ENCODE measurements at places on chromosomes 6 and 20. TPM values are rescaled to one million over a fixed set of nuclear protein-coding genes. Genes with fewer than 3 reads are reported as not detected.
A peak's percentile ranks its signal among the peaks of the same experiment; 100 is the strongest.

GRCh38 chr6:56541741-56542360, 100.8 kb downstream of the DST start:
- H3K27ac ChIP-seq, result peak overlapping the region; percentile 92
- no peaks in the 10 kb centered on the region for H3K27me3 ChIP-seq
- H3K36me3 ChIP-seq, result no peaks in the 10 kb centered on the region
- H3K4me3 ChIP-seq, result peak overlapping the region; percentile 56

- H3K27me3 ChIP-seq, result no peaks in the 10 kb centered on the region
- no peak overlapping the region for H3K4me3 ChIP-seq
- H3K4me1 ChIP-seq, result no peaks in the 10 kb centered on the region
- no peak overlapping the region for H3K27ac ChIP-seq
Measured at GRCh38 chr6:83827050-83827449, 26.1 kb upstream of the RIPPLY2 start.

- H3K27ac ChIP-seq, result no peak overlapping the region
- H3K36me3 ChIP-seq, result no peaks in the 10 kb centered on the region
- H3K4me1 ChIP-seq, result no peaks in the 10 kb centered on the region
- H3K27me3 ChIP-seq, result peaks cover 12% of the 10 kb centered on the region
- H3K4me3 ChIP-seq, result peak overlapping the region; percentile 16
- DNase-seq, result no peak
Measured at GRCh38 chr6:37648465-37649330, 49.0 kb downstream of the MDGA1 start.

Gene HLA-DRB5
- 2.1 TPM for total RNA-seq

Gene FHL5
- total RNA-seq, result 10.5 TPM

DNA sequence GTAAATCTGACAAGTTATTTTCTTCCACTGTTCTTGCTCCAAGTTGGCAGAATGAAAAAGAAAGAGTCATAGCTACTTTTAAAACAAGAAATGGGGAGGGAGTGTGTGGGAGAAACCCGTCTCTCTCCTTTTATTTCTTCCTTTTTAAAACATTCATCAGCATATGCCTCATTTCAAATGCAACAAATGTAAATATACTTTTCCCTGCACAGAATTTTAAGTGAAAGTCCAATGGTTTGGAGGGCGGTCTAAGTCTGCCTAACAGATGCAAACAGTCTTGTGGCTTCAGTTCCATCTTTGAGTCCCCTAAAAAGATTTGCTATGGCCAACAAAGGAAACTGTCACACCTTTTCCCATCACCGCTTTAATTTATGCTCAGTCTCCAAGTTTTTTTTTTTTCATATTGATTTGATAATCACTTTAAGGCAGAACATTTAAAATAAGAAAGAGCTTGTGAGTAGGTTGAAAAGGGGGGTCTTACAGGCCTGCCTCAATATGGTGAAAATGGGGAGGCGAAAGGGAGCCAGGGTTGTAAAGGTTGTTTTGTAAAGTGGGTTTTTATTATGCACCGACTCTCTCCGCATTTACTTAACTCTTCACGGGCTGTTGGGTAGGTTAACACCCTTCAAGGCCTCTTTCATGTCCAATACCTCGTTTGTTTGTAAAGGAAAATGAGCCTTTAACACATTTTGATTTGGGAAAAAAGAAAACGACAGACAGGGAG, 4.6 kb downstream of the TFAP2D start:
- no peaks in the 10 kb centered on the region for H3K4me1 ChIP-seq
- DNase-seq, result no peak
- peaks cover 7% of the 10 kb centered on the region for H3K27me3 ChIP-seq
- no peaks in the 10 kb centered on the region for H3K36me3 ChIP-seq
- no peak overlapping the region for H3K4me3 ChIP-seq

GRCh38 chr6:125991653-125992052, 5.3 kb downstream of the TRMT11 start:
- H3K27me3 ChIP-seq, result no peaks in the 10 kb centered on the region
- H3K27ac ChIP-seq, result no peak overlapping the region
- H3K4me1 ChIP-seq, result peaks cover 35% of the 10 kb centered on the region
- no peaks in the 10 kb centered on the region for H3K36me3 ChIP-seq
- DNase-seq, result no peak

DNA sequence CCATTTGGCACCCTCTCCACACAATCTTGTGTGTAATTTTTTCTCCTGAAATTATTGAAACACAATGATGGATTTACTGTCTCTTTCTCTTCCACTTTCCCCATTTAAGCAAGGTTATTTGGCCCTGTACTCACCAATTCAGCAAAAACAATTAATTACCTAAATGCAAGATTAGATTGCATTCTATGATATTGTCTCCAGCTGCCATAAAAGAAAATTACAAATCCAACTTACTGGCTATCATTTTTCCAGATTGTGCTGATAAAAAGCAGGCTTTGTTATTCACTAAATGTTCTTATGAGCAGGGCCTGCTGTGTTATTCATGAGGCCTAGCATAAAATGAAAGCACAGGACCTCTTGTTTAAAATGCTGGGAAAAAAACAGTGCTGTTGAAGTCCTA, 95.8 kb upstream of the IRAK1BP1 start:
- H3K36me3 ChIP-seq, result no peaks in the 10 kb centered on the region
- no peak for DNase-seq
- no peak overlapping the region for H3K4me3 ChIP-seq

- no peak overlapping the region for H3K27ac ChIP-seq
- H3K36me3 ChIP-seq, result no peaks in the 10 kb centered on the region
- H3K4me1 ChIP-seq, result no peaks in the 10 kb centered on the region
- no peak for DNase-seq
Measured at GRCh38 chr6:68777956-68778355, 142.9 kb downstream of the ADGRB3 start.

GRCh38 chr20:58213121-58213520, 15.3 kb downstream of the ANKRD60 start:
- peaks cover 8% of the 10 kb centered on the region for H3K27me3 ChIP-seq
- H3K27ac ChIP-seq, result no peak overlapping the region
- no peaks in the 10 kb centered on the region for H3K36me3 ChIP-seq
- no peak for DNase-seq
- H3K4me1 ChIP-seq, result peaks cover 3% of the 10 kb centered on the region

Gene LINC00237
- not detected for total RNA-seq

- H3K27me3 ChIP-seq, result no peaks in the 10 kb centered on the region
- no peak for DNase-seq
- H3K36me3 ChIP-seq, result no peaks in the 10 kb centered on the region
- H3K27ac ChIP-seq, result no peak overlapping the region
Measured at GRCh38 chr6:12280458-12280857, 9.7 kb upstream of the EDN1 start.

Gene CLVS2
- 2.8 TPM for total RNA-seq

DNA sequence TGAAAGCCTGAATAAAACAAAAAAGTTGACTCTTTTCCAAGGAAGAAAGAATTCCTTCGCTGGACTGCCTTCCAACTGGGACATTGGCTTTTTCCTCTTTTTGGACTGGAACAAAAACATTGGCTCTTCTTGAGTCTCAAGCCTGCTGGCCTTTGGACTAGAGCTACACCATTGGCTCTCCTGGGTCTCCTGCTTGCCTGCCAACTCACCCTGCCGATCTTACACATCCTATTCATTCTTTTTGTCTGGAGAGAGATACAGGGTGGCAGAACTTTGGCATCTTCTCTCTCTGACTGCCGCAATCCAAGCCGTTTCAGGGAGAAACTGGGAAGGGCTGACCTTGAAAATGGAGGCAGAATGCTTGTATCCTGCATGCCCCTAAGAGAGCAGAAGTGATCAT, 20.2 kb downstream of the DDO start:
- no peak overlapping the region for H3K4me3 ChIP-seq
- peaks cover 13% of the 10 kb centered on the region for H3K4me1 ChIP-seq
- no peaks in the 10 kb centered on the region for H3K27me3 ChIP-seq
- no peaks in the 10 kb centered on the region for H3K36me3 ChIP-seq
- H3K27ac ChIP-seq, result no peak overlapping the region

Gene SCRT2
- total RNA-seq, result not detected

Gene PRKN
- total RNA-seq, result 10.7 TPM

Gene SPO11
- total RNA-seq, result not detected

- no peak overlapping the region for H3K4me3 ChIP-seq
- no peak overlapping the region for H3K27ac ChIP-seq
- H3K4me1 ChIP-seq, result no peaks in the 10 kb centered on the region
- DNase-seq, result no peak
- H3K27me3 ChIP-seq, result no peaks in the 10 kb centered on the region
- no peaks in the 10 kb centered on the region for H3K36me3 ChIP-seq
Measured at GRCh38 chr20:43985121-43985520, 70.5 kb downstream of the TOX2 start.

Gene CDSN
- not detected for total RNA-seq

DNA sequence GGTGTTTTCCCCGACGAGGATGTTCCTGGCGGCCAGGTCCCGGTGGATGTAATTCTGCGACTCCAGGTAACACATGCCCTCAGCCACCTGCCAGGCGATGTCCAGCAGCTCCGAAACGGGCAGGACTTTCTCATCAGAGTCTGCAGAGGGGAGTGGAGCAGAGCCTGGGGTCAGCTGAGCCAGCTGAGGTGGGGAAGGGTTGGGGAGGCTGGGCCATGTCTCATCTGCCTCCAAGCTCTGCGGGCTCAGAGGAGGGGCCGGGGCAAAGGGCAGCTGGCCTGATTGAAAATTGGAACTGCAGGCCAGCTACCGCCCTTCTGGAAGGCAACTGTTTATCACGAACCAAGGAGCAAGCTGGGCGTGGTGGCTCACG, 6.4 kb downstream of the PTK6 start:
- no peak overlapping the region for H3K4me3 ChIP-seq
- H3K36me3 ChIP-seq, result no peaks in the 10 kb centered on the region
- no peak overlapping the region for H3K27ac ChIP-seq

- H3K4me3 ChIP-seq, result no peak overlapping the region
- H3K27ac ChIP-seq, result no peak overlapping the region
- H3K27me3 ChIP-seq, result no peaks in the 10 kb centered on the region
- no peaks in the 10 kb centered on the region for H3K36me3 ChIP-seq
- H3K4me1 ChIP-seq, result no peaks in the 10 kb centered on the region
Measured at GRCh38 chr6:69812746-69813427, 16.1 kb upstream of the LMBRD1 start.

DNA sequence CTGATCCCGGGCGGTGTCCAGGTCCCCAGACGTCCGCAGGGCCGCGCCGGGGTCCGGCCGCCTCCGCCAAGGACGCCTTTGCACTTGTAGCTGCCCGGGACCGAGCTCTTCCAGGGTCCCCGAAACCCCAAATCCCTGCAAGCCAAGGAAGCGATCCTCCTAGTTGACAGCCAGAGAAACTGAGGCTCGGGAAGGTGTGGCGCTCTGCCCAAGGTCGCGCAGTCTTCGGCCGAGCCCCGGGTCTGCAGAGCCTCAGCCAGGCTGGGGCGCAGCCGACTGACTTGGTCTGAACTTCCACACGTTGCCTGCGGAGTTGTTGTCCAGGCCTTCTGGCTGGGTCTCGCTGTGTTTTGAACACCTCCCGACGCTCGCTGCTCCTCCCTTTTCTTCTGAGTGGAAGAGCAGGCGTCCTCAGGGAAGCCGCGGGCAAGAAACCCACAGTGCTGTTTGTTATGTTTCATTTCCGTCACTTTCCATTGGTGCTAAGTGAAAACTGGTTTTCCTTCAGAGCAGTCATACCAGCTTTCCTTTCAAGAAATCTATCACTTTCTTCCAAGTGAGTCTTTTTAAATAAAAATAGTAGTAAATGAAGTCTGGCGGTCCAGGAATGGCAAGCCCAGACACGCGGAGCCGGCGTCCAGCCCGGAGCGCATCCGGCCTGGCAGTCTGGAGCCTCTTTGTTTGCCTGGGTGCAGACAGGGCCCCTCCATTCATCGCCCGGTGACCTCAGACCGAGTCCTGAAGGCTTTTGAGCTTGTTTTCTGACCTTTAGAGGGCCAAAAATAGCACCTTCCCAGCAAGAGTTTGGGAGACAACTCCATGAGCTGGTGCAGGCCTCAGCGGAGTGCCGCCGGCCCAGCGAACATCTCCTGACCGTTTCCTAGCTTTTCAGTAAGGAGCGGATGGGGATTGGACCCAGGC, 698 bp downstream of the FAM210B start:
- H3K4me3 ChIP-seq, result peak overlapping the region; percentile 98
- H3K4me1 ChIP-seq, result peaks cover 24% of the 10 kb centered on the region
- DNase-seq, result peak; percentile 78
- H3K27me3 ChIP-seq, result no peaks in the 10 kb centered on the region
- H3K27ac ChIP-seq, result peak overlapping the region; percentile 89
- no peaks in the 10 kb centered on the region for H3K36me3 ChIP-seq

DNA sequence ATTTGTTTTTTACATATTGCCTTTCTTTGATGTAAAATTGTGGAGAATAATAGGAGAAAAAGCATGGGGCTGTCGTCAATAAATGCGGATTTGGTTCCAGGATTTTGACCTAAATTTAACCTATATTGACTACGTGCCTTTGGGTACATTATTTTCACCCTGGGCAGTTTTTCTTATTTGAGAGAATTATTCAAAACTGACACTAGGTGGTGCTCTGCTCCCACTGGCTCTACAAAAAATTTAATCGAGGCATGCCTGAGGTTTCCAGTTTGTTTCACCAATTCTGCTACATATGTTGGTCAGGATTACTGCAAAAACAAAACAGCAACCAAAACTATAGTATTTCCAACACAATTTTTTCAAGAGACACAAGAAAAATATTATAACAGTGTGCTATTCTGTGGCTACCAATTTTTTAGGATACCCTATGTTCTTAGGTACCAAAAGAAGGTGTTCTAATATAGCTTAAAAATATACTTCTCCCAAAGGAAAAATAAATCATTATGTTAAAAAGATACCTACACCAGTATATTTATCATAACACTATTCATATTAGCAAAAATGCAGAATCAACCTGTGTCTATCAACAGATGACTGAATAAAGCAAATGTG, 48.6 kb upstream of the FABP7 start:
- H3K4me3 ChIP-seq, result no peak overlapping the region
- H3K36me3 ChIP-seq, result no peaks in the 10 kb centered on the region
- H3K27ac ChIP-seq, result no peak overlapping the region
- H3K27me3 ChIP-seq, result no peaks in the 10 kb centered on the region
- no peak for DNase-seq

DNA sequence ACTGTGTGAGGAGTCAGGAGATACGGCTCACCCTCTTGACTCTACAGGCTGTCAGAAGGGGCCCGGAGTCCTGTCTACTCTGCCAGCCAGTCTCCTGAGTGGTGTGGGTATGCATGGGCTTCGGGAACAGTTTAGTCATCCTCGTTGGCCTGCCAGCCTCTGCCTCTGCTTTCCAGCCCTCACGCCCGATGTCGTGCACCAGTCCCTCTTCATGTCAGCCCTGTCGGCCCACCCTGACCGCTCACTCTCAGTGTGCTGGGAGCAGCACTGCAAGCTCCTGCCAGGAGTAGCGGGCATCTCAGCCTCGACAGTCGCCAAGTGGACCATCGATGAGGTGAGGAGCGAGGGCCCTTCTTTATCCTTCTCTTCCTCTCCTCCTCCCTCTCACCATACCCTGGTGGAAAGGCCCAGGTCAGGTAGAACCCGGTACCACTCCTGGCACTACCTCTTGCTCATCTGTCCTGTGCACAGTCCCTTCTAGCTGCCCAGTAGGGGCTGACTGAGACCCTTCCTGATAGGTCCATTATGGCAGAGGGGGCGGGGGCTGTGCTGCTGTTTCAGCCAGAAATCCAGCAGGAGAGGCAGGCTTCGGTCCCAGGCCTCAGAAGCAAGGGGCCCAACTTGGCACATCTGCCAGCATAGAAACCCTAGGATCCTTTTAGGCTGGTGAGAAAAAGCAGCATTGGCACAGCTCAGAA, 18.7 kb upstream of the SGK2 start:
- H3K27ac ChIP-seq, result no peak overlapping the region
- no peaks in the 10 kb centered on the region for H3K27me3 ChIP-seq
- H3K4me1 ChIP-seq, result no peaks in the 10 kb centered on the region
- H3K4me3 ChIP-seq, result no peak overlapping the region

- no peak overlapping the region for H3K4me3 ChIP-seq
- H3K27me3 ChIP-seq, result no peaks in the 10 kb centered on the region
- H3K4me1 ChIP-seq, result peaks cover 39% of the 10 kb centered on the region
- no peak overlapping the region for H3K27ac ChIP-seq
Measured at GRCh38 chr20:59001449-59002171, 5.4 kb downstream of the CTSZ start.

Gene THBS2
- total RNA-seq, result 59.0 TPM

Measured in sigmoid colon (tissue), 7 donors.